ENCODE measurements at places on chromosomes 1 and 21.
A peak's percentile ranks its signal among the peaks of the same experiment; 100 is the strongest.

GRCh38 chr1:245179706-245180105 lies 24.9 kb downstream of the KIF26B start:
- no peak for DNase-seq

DNA sequence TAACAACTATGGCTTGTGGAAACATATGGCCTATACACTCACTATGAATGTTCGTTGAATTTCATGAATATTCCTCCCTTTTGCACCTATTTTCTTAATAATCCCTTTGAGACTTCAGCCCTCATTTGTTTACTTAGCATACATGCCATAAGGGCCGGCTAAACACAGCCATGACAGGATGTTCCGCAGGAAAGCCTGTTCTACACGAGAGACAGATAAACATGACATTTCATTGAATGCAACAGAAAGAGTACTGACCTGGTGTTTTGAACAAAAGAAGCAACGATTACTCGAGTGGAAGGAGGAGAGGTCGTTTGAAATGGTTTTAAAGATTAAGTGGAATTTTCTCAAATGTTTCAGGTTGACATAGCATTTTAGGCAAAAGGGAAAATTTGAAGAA lies 459.5 kb upstream of the CXADR start:
- no peak for DNase-seq

GRCh38 chr1:182754543-182755314 lies 34.8 kb upstream of the NPL start:
- no peak for DNase-seq

GRCh38 chr1:225750875-225751824 lies 26.5 kb upstream of the SRP9 start:
- no peak for DNase-seq

DNA sequence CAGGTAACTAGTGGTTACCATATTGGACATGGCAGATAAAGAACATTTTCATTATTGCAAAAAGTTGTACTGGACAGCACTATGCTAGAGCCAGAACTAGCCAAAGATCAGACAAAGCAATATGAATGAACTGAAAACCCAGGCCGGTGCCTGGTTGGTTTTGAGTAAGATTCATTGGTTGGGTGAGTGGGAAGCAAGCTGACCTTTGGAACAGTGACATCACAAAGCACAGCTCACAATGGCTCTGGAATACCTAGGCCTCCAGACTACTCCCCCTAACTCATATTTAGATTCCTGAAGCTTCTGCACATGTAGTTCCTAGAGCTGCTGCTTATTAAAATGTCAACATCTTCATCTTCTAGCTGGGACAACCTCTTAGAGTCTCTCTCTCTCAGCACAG lies at the start of gene TMCO2:
Gene TMCO2 (plus strand): TSS at position 283 of the 400 bp plus-strand sequence. CDS start 57 bp downstream, at position 340.
- DNase-seq: no peak

DNA sequence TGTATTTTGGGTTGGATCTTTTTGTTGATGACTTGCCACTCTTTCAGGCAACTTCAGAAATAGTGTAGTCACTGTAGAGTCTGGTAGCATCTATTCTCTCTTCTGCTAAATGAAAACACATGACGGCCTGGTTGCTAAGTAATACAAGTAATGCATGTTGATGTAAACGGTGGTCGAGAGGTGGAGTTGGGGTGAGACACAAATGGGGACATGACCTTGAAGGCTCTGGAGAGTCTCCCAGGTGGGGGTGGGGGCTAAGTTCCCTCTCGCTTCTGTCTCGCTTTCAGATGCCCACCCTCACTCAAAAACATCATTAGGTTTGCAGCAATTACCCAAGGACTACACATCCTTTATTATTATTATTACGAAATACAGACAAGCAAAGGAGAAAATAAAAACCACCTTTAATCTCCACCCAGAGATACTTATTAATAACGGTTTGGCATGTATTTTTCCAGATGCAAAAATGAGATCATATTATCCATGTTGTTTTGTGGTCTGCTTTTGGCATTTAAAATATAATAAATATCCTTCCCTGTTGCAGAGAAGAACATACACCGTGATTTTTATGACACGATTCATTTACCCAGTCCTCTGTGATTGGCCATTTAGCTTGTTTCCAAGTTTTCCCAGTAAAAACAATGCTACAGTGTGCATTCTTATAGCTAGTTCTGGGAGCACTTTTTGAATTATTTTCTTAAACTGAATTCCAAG lies 138.1 kb downstream of the MIS18A start:
- DNase-seq: no peak

DNA sequence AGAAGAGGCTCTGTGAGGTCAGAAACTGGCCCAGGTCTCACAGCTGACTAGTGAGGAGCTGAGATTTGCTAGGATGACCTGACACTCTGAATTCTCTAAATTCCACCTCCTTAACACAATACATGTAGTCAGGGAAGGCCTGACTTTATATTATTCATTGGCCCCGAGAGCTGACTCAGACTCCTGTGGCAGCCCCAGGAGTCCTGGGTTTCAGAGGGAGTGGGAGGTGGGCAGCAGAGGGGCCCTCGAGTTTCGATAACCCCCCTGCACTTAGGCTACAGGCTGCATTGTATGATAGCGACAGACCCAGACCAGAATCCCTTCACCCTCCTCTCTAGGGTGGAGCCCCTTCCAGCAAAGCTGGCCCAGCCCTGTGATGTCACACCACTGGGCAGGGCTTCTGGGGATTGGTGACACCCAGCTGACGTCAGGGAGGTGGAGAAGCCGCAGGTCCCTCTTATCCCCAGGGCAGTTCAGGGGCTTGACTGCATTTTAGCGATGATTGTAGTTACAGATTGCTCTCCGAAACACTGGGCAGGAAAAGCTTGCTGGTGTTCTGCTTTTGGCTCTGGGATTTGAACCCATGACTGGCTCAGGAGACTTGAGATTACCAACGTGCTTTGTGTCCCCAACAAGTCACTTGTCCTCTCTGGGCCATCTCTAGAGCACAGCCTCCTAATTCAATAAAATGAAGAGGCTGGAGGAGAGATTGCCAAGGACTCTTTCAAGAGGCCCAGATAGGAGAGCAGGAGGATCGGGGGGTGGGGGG lies 17.0 kb upstream of the GPR37L1 start:
- no peak for DNase-seq

GRCh38 chr1:171263901-171264300 lies 15.6 kb downstream of the FMO1 start:
- no peak for DNase-seq

- DNase-seq: peak; percentile 83
These were observed 753 bp downstream of the KIF1B start for GRCh38 chr1:10210841-10211804.

- no peak for DNase-seq
These were observed 23.1 kb downstream of the NPHP4 start for GRCh38 chr1:5969168-5969567.

- no peak for DNase-seq
These were observed 407.3 kb downstream of the SIPA1L2 start for GRCh38 chr1:232222614-232223013.

DNA sequence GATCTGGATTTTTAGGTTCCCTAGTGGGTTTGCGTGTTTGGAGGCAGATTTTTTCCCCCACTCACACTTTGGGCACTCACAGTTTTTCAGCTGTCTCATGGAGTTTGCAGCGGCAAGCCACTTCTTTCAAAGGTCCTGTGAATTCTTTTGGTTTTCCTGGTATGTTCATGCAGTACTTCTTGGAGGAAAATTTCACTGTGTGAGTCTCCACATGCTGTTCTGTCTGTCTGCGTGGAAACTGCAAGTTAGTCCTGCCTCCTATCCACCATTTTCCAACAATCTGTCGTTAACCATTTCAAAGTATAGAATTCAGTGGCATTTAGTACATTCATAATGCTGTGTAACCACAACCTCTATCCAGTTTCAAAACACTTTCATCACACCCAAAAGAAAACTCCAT lies 793 bp upstream of the FMO1 start:
- no peak for DNase-seq

DNA sequence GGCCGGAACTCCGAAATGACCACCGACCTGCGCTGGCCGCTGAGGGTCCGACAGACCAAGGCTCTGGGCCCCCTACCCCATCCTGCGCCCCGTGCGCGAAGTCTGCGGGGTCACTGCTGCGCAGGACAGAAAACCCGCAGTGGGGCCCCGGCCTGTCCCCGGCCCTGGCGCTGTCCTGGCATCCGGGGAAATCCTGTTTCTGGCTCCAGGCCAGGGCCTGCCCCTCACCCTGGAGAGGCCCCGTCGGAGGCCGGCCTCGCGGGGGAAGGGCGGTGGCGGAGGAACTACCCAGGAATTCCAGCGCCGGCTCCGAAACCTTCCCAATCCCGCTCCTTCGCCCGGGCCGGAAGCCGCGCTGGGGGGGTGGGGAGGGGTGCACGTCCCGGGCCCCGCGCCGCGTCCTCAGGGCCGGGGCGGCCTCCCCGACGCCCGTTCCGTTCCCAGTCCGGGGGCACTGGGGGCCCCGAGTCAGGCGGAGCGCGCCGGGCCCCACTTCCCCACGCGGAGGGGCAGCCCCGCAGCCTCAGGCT lies 77.0 kb downstream of the MORN1 start:
- DNase-seq: no peak

DNA sequence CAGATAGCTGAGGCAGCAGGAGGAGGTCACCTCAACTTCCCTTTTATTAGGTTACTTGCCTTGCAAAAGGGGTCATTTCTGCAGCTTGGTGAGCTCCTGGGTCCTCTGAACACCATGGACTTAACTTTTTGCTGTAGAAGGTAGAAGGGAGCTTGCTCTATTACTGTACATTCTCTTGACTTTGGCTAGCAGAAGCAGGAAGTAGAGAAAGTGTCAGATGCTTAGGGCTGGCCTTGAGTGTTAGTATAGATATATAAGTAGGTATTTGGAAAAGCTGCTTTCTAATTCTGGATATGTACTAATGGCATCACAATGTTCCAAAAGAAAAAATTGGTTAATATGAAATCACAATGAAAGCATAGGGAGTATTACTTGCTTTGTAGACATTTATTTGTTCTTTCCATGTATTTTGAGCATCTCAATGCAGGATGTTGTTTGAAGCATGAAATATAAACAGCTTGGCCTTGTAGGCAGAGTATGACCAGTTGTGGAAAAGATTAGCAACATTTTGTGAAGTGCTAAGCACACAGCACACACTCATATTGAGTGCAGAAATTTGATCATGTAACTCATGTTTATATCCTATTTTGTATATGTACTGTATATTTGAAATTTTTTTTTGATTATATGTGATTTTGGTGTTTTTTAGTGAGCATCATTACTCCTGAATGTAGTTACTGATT lies 108.8 kb downstream of the DYRK1A start:
- no peak for DNase-seq

DNA sequence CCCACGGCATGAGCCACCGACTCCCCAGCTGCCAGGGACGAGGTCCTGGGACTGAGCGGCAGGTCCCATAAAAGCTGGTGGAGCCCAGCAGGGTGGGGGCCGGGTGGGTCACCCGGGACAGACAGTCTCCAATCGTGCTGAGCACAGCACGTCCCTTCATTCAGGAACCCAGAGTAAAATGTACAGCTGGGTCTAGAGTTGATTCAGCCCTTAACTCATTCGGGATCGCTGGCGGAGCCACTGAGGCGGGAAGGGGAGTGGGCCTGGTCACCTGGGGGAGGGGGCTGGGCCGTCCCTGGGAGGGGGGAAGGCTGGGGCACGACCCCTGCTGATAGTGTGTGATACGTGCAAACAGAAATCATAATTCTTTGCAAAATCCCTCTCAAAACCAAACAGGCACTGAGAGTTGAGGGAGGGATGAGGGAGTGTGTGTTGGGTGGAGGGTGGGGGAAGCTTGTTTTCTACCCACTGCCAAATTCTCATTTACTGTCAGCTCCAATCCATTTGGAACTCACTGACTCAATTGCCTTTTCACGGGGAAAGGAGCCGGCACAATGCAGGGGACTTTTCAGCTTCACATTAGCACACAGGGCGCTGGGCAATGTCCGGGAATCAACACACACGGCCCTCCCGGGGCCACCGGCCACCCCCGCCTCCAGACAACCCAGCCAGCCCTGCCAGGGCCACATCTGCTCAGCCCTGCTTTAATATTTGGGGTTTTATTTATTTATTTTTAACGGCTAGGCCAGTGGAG lies 13.8 kb downstream of the CASZ1 start:
- no peak for DNase-seq

DNA sequence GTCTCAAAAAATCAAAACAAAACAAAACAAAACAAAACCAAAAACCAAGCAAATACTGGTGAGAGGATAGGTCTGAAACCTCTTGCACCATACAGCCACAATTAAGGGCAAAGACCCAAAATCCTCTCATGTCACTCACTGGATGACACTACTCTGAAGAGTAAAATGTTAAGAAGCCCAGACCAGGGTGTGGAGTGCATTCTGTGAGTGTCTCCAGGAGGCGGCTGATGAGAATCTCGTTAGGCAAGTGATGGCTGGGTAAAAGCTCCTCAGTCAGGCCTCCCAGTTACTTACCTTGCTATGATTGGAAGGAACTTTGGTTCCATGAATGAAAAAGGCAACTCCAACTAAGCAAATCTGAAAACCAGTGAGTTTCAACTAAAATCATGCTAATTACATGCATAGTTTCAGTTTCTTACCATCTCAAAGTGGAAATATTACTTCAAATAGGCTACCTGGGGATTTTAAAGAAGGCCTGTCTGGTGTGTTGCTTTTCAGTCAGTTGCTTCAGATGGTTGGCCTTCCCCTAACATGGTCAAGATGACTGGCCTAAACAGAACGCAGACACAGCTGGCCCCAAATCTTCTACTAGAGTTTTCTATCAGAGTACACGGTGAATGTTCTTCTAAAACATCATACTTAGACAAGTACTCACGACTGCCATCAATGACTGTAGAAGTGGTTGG lies 95.1 kb downstream of the KIAA0319L start:
- no peak for DNase-seq

DNA sequence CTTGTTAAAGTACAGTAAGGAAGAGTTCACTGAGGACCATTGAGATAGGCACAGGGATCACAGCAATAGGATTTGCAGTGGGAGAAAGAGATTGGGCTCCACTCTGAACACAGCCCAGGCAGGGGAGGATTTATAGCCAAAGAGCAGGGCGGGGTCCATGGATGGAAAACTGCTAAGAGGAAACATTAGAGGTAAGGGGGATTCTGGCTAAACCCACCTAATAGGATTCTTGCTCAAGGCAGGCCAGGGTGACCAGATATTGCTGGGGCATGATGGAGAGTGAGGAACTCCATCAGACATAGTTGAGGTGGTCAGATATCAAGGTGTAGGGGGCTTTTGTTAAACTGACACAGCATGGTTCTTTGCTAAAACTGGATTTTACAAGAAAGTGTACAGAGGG lies 372.8 kb downstream of the NPHP4 start:
- no peak for DNase-seq

GRCh38 chr1:62128745-62129144 lies 65.9 kb upstream of the L1TD1 start:
- no peak for DNase-seq

GRCh38 chr1:37926038-37926924 lies 20.6 kb downstream of the INPP5B start:
- DNase-seq: no peak

DNA sequence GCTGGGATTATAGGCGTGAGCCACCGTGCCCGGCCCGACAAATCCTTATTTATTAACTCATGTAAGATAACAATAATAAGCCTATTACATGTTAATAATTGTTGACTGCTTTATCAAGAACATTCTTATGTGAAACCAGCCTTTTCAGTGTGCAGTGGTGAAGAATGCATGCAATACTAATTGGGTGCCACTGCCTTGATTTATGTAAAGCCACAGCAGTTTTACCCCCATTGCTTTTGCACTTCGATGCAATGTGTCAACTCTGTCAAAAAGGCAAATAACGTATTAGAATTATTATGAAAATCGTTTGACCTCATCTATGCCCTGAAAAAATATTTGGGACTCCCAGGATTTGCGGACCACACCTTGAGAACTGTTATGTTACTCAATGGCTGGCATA lies 18.3 kb downstream of the NPR1 start:
- no peak for DNase-seq
